GM12892 (cell line): ENCODE measurements at places on chromosomes 5 and 9.

DNA sequence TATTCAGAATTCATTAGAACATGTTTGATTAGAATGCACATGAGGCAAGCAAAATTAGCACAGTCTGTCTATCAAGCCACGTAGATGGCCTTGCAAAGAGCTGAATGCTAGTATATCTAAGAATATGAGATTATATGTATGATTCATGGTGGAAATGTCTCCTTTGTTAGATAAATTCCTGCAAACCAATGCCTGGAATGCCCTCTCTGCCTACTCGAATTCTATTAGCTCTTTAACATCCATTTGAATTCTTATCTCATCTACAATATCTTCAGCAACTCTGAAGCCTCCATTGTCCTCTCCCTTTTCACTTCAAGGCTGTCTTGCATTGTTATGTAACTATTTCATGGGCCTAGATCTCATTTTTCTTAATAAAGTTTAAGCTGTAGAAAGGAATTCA is 205.5 kb downstream of the TMC1 start:
- DNase-seq = no peak

DNA sequence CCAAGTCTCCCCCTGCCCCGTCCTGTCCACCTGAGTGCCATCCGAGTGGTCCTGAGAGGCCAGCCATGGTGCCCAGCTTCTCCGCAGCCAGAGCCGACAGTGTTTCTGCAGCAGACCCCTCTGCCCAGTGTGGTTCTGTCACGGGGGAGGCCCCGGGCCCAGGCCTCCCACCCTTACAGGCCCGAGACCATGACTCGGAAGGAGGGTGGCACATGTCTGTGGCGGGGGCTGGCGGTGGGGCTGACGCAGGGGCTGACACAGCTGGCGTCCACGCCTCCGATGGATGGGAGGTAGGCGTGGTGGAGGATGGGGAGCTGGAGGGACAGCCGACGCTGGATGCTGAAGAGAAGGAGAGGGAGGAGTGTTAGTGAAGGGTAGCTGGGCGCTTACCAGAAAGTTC is 35.0 kb upstream of the TBC1D2 start:
- DNase-seq = no peak

DNA sequence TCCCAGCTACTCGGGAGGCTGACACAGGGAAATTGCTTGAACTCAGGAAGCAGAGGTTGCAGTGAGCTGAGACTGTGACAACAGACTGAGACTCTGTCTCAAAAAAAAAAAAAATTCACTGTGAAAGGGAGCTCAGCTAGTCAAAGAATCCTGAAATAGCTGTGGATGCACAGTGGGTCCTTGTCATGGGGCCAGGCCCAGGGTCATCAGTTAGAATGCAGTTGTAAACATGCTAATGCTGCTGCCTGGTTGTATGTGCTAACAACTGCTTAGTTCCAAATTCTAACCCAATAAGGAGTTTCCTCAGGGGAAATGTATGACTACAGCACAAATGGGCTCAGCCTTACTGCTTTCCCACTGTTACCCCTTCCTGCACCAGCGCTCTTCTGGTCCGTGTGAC is 84.0 kb downstream of the PALM2AKAP2 start:
- DNase-seq = no peak

DNA sequence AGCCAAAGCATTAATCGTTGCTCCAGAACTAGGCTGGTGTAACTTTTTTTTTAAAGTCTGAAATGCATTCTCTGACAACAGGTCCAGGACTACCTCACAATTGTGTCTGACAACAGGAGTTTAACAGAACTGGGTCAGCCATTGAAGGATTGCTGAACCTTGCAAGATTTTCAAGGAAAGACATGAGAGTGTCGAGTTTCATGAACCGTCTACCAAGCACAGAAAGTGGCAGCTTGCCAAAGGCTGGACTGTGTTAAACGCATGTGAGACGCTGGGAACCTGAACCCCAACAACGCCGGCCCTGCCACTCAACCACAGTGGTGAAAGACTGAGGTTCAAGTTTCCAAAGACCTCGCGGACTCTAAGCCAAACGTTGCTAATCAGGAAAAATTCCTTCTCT is 79.1 kb downstream of the LHFPL2 start:
- DNase-seq = no peak

DNA sequence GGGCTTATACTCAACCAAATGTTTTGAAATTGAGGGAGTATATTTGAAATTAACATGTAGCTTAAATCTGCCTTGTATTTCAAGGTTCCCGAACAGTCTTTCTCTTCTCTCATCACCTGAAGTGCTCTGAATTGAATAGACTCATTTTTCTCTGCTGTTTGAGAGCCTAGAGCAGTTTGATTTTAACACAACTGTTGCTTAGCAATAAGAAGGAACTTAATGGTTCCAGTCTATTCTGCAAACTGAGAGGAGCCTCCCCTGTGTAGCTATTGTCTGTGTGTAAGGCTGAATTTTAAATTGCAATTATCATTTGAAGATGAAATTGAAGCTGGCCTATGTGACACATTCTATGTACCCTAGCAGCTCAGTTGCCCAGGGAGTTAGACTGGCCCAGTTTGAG is 87.1 kb upstream of the CKMT2 start:
- no peak for DNase-seq

GRCh38 chr9:16884952-16885513 is 14.6 kb upstream of the BNC2 start:
- no peak for DNase-seq

DNA sequence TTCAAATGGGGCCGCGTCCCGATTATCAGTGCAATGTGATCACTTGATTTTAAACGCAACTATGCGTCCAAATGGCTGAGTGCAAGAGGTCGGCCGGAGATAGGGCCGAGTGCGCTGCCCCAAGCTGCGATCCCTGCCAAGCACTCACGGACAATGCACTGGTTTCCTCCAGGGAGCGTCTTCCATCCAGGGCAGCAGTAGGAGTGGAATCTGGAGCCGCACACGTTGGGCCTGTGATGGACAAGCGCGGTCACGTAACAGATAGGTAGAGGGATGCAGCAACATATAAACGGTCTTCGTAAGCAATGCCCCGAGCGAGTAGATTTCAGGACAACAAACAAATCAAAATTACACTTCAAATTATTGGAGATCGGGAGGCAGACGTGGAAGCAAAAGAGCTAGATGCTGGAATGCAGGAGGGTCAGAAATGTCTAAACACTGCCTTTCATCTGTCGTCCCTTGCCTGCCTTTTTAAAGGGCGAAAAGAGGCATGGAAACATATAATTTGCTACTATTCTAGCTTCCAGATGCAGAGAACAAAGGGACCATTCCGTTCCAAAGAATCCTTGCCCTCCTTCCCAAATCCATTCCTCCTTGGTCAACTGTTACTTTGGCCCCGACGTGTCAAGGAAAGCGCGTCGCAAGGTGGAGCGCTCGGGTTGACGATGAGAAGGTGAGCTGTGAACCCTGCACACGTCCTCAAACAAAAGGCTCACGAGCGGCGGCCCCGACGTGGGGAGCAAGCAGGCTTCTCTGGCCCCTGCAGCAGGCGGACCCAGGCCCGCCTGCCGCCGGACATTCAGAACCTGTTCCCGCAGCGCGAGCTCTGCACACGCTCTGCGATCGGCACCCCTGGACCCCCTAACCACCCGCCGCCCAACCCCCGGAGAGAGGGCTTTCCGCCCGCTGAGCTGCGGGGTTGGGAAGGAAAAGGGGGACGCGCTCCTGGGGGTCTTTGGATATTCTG is 1.5 kb downstream of the FBN2 start:
- DNase-seq = no peak

DNA sequence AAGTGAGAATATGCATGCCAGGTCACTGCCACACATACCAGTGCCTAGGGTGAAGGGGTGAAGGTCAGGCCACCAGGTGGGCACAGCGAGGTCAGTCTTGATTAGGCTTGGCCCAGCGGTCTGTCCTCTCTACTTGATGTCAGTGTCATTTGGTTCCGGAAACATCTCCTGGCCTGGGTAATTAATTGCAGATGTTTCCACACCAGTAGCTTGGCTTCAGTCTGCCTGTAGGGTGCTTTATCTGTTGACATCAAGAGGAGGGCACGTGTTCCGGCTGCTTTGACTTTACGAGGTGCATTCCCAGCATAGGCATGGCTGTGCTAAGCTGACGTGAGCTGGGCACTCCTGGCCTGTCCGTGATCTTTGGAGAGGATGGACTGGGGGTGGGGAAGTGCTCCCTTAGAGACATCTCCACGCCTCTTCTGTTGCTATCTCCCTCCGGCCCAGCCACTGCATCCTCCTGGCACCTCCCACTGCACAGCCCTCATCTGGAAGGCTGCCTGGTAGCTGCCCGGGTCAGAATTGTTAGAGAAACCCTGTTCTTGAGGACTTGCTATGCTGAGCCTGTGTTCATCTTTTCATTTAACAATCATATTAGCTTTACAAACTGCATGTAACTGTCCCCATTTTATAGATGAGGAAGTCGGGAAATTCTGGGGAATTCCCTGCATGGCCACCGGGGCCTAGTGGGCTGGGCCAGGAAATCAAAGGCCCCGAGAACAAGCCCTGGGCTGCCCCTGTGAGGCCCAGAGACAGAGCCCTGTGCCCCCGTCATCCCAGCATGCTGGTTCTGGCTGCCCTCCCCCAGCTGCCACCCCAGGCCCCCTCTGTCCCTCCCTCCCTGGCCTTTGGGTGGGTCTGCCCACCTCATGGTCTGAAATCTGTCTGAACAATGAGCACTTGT is 29.1 kb downstream of the JADE2 start:
- DNase-seq = no peak

- DNase-seq = no peak
These were observed 42.8 kb downstream of the MAST4 start for GRCh38 chr5:66639037-66639436.

DNA sequence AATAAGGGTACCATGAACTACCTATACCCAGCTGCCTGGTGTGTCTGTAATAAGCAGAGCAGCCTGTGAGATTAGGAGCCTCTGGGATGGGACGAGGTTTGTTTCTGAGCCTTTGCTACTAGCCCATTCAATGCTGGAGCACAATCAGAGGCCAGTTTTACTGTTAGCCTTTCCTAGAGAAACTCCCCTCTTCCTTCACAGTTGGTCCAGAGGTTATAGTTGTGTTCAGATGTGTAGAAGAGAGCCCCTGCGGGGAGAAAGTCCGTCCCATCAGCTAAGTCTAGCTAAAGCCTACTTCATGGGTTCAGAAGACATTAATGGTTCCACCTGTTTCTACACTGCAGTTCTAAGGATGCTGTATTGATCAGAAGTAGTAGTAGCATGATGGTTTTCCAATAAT is 16.8 kb downstream of the NUP214 start:
- DNase-seq = no peak

GRCh38 chr9:135343837-135344522 is 135.6 kb upstream of the PPP1R26 start:
- peak; percentile 80 for DNase-seq

DNA sequence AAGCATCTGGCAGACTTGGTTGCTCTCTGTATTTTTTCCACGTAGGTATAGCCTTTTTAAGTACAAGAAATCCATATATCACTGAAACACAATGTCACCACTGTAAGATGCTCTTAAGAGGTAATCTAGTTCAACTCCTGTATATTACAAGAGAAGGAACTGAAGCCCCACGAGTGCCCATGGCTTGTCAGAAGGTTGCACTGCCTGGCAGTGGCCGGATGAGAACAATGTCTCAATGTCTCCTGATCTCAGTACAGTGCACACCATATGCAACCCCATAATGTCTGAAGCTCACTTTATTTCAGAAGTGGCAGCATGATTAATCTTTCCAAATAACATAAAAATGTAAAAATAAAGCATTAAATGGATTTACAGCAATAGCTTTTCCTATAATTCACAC is 27.7 kb downstream of the TUT7 start:
- DNase-seq = no peak

DNA sequence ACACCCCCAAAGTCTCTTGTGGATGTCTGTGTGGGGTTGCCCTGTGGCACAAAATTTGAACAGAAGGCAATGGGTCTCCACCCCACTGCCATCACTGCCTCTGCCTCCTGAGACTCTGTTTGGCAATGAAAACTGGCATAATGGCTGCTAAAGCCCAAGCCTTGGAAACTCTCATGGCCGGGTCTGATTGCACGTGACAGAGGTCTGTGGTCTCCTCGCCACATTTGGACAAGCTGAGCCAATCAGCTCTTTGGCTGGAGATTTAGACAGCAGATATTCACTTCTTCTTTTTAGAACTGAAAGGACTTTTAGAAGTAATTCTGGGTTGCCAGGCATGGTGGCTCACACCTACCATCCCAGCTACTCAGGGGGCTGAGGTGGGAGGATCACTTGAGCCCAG is 5.5 kb downstream of the GGTA1 start:
- no peak for DNase-seq

DNA sequence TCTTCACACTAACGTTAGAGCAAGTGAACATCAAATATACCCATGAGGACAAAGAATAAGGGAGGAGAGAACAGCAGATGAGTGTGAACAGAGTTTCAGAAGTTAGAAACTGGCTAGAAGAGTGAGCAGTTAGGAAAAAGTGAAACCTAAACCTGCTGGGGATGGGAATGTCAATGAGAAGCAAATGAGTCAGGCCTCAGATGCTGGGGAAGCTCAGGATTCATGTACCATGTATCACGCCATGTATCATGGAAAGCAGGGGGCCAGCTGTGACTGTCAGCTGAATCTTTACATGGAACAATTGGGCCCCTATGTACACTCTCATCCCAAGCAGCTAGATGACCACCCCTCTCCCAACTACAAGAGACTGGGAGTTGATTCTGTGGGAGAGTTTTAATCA is 16.2 kb downstream of the GDF9 start:
- DNase-seq = no peak
